Pancreas (tissue), 10 donors: ENCODE measurements at places on chromosomes 16 and 17. TPM values are rescaled to one million over a fixed set of nuclear protein-coding genes. Genes with fewer than 3 reads are reported as not detected.

- DNase-seq, result no peak
These were observed 6.8 kb downstream of the SLC6A2 start for GRCh38 chr16:55662644-55663031.

DNA sequence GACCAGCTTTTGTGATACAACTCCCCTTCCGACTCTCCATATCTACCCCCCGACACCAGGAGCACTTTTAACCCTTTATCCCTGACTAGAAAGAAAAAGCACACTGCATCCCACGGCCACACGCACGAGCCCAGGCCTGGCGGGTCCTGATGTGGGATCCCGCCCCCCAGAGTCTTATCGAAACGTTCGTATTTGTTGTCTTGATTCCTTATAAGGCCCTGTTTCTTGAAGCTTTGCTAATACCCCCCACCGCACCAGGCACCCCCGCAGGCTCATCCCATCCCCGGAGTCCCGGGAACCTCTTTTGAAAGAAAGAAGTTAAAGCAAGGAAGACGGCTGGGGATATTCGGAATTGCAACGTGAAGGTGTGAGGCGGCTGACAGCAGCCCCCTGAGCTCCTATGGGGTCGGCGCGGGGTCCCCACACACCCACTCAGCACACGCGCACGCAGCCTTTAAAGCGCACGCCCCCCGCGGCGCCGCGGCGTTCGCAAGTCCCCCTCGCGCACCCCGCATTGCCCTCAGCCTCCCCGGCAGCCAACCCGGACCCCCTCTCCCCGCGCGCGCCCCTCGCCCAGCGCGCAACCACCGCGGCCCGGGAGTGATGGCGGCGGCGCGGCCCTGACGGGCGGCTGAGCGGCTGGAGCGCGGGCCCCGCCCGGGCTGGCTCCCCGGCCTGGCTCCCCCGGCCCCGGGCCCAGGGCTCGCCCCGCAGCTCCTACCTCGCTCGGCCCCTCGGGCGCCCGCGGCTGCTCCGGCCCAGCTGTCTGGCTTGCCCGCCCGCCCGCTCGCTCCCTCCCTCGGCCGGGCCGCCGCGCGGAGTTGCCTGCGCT lies 448 bp downstream of the STAT5B start:
- DNase-seq, result peak; percentile 29

GRCh38 chr17:41658846-41659245 lies 29.8 kb upstream of the EIF1 start:
- no peak for DNase-seq

- no peak for DNase-seq
These were observed 12.0 kb upstream of the STAT3 start for GRCh38 chr17:42399948-42400843.

- DNase-seq, result no peak
These were observed 38.8 kb downstream of the CLEC16A start for GRCh38 chr16:10983159-10983558.

- no peak for DNase-seq
These were observed 198.0 kb downstream of the RPTOR start for GRCh38 chr17:80742581-80743180.

DNA sequence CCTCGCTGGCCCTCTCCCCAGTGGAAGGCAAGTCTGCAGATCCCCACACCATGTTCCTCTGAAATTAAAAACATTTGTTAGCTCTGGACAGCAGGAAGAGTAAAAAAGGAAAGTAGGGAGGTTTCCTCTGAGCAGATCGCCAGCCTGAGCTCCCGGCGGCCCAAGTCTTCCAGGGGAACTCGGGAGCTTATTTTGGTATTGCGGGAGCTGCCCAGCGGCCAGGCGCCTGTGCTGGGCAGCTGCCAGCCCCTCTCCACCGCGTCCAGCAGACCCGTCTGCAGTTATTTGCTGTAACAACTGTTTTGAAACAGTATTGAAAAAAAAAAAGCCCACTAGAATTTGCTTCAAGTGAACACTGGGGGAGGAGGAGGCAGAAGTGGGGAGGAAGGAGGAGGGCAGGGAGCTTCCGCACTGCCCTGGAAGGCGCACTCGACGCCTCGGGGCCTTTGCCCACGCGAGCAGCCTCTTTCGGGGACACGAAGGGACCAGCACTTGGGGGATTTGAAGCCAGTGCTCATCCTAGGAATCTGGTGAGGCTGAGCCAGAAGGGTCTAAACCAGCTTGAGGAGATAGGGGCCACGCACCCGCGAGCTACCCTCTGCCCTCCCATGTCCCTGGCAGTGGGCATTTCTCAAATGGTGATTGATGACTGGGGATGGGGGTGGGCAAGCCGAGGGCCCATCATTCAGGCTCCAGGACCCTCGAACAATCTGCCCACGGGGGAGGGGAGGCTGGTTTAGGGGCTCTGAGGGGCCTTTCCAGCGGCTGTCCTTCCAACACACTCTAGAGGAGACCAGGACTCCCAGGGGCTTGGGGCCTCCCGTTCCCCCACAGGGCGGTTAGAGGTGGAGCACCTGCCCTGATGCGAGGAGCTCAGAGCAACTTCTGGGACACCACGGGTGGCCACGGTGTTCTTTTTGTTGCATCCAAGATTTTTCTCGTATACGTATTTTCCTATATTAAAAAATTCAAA lies 3.0 kb upstream of the BAHCC1 start:
- DNase-seq, result no peak

DNA sequence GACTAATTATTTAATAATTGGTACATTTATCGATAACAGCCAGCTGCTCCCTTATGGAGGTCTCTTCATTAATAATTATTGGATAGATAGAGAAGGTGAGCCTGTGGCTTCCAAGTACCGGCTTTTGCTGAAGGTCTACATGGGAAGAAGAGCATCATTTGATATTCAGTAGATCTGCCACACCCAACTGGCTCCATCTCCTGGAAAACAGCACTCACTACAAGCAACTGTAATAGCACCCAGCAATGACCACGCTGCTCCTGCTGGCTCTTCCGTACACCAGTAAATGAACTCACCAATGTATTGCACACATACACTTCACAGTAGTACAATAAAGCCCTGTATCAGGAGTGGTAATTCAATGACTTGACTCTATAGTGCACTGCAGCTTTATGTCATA lies 19.5 kb downstream of the MARVELD3 start:
- DNase-seq, result no peak

DNA sequence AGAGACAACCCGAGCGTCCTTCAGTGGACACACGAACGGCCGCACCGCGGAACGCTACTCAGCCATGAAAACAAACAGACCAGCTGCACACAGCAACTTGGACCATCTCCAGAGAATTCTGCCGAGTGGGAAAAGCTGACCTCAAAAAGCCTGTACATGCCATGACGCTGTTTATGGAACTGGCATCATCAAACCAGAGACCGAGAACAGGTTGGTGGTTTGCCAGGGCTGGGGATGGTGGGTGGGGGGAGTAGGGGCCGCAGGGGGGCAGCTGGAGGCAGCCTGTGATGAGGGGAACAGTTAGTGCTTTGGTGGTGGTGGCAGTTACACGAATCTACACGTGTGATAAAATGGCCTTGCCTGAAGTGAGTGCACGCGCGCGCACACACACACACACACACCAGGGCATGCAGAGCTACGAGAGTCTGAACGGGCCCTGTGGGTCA lies 169.8 kb downstream of the LAT start:
- no peak for DNase-seq

DNA sequence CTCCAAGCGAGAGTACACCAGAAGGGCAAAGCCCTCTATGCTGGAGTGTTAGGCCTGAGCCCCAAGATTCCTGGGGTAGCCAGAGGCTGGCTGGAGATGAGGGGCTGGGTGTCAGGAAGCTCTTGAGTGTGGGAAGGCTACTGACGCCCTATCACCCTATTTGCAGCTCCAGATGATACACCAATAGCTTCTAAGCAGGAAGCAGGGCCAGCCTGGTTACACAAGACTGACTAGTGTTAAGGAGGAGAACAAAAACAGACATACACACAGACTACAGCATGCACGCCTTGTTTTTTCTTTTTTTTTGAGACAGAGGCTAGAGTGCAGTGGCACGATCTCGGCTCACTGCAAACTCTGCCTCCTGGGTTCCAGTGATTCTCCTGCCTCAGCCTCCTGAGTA lies 15.9 kb downstream of the POLR3K start:
- no peak for DNase-seq

- no peak for DNase-seq
These were observed 698.2 kb downstream of the MAF start for GRCh38 chr16:78902321-78902720.

GRCh38 chr16:20911361-20911760 lies 10.8 kb downstream of the LYRM1 start:
- no peak for DNase-seq

DNA sequence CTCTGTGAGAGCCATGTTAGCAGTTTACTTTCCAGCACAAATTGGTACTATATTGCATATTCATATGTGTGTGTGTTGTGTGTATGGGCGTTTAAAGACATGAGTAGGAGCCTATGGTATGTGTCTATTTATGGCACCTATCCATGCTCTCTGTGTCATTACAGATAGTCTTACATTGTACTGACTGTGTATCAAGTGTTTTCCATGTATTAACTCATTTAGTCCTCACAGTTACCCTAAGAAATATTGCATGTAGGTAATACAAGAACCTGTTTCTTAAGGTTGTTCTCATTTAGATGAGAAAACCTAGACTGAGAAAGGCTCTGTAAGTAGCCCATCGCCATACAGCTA lies 1.6 kb downstream of the ALG1 start:
- no peak for DNase-seq

GRCh38 chr16:54297154-54297553 lies 10.6 kb upstream of the IRX3 start:
- DNase-seq, result no peak

- no peak for DNase-seq
These were observed 29.8 kb upstream of the ANKFY1 start for GRCh38 chr17:4293572-4293971.

- DNase-seq, result no peak
These were observed 127.1 kb upstream of the PLCG2 start for GRCh38 chr16:81651758-81652718.

GRCh38 chr16:3637371-3637923 lies 17.0 kb upstream of the DNASE1 start:
- no peak for DNase-seq

GRCh38 chr16:17561056-17561455 lies 90.3 kb upstream of the XYLT1 start:
- no peak for DNase-seq

GRCh38 chr17:72725433-72726068 lies 366.9 kb downstream of the SLC39A11 start:
- peak; percentile 59 for DNase-seq

- peak; percentile 21 for DNase-seq
These were observed 58.0 kb downstream of the ASIC2 start for GRCh38 chr17:33234930-33235685.

GRCh38 chr16:22948058-22948602 lies 134.2 kb downstream of the HS3ST2 start:
- DNase-seq, result peak; percentile 13

DNA sequence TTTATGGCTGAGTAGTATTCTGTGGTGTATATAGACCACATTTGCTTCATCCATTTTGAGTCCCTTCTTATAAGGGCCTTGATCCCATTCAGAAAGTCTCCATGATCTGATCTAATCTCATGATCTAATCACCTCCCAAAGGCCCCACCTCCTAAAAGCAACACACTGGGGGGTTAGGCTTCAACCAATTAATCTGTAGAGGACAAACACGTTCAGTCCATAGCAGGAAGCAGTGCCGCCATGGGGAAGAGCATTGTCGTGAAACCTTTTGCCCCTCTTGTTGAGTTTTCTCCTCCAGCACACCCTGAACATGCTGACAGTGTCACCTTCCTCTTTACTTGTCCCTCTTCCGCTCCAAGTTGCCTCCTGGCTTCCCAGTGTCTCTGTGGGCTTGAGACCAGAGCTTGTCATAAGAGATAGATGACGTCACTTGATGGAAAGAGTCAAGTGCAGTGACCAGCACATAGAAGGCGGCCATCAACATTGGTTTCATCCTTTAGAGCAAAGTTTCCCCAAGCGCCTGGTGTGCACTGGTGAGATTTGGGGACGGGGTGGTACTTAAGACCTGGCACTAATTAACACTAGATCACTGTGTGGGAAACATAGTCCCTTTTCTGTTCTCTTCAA lies 74.1 kb downstream of the PRKCB start:
- DNase-seq, result no peak

GRCh38 chr17:68344701-68345136 lies 53.4 kb downstream of the ARSG start:
- DNase-seq, result no peak

DNA sequence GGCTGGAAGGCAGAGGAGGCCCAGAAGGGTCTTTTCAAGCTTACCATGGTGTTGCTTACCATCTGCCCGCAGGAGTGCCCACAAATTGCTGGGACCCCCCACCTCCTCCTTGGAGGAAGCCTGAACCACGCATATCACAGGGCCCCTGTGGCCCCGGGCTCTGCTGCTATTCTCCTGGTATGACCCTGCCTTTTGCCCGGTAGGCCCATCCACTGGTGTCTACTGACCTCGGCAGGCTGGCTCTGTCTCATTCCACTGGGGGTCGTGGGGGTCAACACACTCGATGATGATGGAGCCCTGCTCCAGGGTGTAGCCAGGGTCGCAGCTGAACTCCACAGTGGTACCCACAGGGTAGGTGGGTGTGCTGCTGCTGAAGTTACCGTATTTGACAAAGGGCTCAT lies 8.2 kb upstream of the PHF12 start:
- DNase-seq, result no peak

GRCh38 chr17:6574687-6575595 lies 18.6 kb upstream of the PITPNM3 start:
- peak; percentile 53 for DNase-seq

GRCh38 chr17:57138956-57139576 lies 54.0 kb downstream of the AKAP1 start:
- no peak for DNase-seq

- no peak for DNase-seq
These were observed 136.7 kb upstream of the HS3ST2 start for GRCh38 chr16:22677024-22677830.

SSTR5 gene
- 1.2 TPM for polyA plus RNA-seq

C16orf82 gene
- not detected for polyA plus RNA-seq

ZP2 gene
- not detected for polyA plus RNA-seq

CDT1 gene
- 0.35 TPM for polyA plus RNA-seq

CD300A gene
- polyA plus RNA-seq, result 1.3 TPM

TMEM238L gene
- polyA plus RNA-seq, result not detected

KRTAP9-2 gene
- polyA plus RNA-seq, result not detected

SMIM22 gene
- polyA plus RNA-seq, result 367 TPM

ARHGDIG gene
- 165 TPM for polyA plus RNA-seq

SGCA gene
- 3.0 TPM for polyA plus RNA-seq

TP53TG3 gene
- polyA plus RNA-seq, result not detected

MBTD1 gene
- polyA plus RNA-seq, result 7.7 TPM

LLGL2 gene
- polyA plus RNA-seq, result 296 TPM

KRTAP4-3 gene
- polyA plus RNA-seq, result not detected

OTOP3 gene
- polyA plus RNA-seq, result 0.15 TPM

CYBA gene
- polyA plus RNA-seq, result 85.9 TPM

TIMP2 gene
- polyA plus RNA-seq, result 22.2 TPM
